NCI-H2107 (cell line): ENCODE measurements at places on chromosomes 7 and 10.
A peak's percentile ranks its signal among the peaks of the same experiment; 100 is the strongest.

DNA sequence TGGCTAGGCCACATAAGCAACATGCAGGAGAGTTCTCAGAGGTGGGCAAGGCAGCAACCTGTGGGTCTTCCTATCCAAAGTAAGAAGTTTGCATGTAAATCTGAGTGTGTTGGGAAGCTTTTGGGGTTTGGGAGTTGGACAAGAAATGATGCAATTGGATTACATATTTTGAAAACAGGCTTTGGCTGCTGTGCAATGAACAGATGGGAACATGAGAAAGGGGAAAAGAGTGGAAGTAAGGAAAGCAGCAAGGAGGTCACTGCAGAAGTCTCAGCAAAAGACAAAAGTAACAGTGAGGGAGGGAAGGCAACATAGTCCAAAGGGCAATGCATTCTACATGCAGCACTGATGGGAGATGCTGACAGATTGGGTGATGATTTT, 61.1 kb upstream of the C10orf90 start:
- no peak for DNase-seq

- DNase-seq = peak; percentile 8
Observed at GRCh38 chr10:23158370-23158769, 33.7 kb upstream of the PTF1A start.

DNA sequence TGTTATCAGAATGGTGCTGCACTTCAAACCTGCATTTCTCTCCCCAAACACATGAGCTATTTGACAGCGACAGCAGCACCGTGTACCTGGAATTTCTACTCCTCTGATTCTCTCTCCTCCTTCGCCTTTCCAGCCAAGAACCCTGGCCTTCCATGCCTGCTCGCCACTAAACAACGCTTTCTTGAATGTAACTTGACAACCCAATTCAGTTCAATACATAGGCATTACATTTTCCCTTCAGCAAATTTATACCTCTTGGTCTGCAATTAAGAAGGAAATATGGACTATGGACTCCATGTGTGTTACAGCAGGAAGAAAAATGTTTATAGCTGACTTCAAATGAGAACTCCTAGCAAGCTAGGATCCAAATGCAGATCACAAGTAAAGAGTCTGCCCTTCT, 162.6 kb upstream of the AUTS2 start:
- no peak for DNase-seq

GRCh38 chr10:90007226-90007625, 305.8 kb downstream of the KIF20B start:
- no peak for DNase-seq

DNA sequence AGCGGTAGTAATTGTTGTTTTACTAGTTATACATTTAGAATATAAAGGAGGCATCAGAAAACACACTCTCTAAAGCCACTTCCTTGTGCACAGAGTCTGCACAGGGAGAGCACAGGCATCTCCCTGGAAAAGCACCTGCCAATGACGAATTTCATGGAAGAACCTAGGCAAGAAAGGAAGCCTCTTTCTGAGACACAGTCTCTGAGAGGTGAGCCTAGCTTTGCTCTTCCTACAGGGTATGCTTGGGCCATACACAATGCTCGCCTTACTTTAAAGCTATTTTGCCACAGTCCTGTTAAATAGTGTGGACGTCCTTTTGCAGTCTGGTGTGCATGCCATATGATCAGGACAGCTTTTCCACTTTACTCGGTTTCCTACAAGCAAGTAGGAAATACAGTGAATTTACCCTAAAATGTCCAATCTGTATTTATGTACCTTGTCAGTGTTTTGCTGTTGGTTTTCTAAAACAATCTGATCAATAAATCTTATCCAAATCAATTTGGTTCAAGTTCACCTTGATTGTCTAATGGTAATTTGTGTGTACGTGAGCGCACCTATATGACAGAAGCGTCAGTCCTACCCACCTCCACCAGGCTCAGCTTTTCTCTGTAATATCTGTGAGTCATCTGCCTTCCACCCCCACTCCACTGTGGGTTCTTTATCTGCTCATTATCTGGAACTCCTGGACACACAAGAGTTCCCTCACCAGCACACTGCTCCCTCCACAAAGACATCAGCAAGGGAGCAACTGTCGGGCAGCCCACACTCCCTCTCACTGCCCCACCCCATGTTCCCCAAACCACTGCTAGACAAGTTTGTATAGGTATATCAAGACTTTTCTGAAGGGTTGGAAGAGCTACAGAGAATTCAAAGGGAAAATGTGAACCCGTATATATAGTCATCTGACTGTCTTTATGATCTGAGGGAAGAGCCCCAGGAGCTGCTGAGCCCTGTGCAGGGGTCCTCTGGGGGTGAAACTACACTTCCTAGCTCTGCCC, 65.2 kb downstream of the KLHDC10 start:
- no peak for DNase-seq

DNA sequence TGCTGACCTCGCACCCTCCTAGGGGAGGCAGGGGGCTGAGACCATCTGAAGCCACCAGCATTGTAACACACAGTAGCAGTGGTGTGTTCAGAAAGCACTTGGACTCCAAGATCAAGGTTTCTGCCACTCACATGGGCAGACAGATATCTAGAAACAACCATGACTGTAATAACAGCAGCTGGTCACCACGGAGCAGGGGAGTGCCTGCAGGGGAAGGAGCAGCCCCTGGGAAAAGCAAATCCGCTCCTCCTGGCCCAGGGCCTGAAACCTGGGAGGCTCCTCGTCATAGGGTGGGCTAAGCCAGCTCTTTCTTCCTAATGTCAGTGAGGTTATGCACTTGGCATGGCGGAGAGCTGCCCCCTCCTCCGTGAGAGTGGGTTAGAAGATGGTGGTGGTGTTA, 118.4 kb upstream of the INSYN2A start:
- no peak for DNase-seq

DNA sequence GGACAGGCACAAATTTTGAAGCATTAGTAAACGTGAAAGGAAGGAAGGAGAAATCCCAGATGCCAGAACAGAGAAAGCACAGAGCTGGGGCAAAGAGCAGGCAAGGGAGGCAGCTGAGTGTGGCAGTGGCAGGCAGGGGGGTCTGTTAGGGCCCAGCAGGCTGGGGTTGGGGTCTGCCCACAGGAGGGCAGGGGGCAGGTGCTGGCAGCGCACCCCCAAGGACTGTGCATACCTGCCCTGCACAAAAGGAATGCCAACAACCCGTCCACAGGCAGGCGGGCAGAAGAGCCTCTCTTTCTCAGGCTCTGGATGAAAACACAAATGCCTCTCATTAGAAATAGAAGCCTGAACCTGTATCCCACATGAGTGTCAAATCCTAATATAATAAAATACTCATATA, 552.3 kb downstream of the PTPRN2 start:
- no peak for DNase-seq

GRCh38 chr7:25843467-25843866, 308.5 kb upstream of the NFE2L3 start:
- DNase-seq = no peak

DNA sequence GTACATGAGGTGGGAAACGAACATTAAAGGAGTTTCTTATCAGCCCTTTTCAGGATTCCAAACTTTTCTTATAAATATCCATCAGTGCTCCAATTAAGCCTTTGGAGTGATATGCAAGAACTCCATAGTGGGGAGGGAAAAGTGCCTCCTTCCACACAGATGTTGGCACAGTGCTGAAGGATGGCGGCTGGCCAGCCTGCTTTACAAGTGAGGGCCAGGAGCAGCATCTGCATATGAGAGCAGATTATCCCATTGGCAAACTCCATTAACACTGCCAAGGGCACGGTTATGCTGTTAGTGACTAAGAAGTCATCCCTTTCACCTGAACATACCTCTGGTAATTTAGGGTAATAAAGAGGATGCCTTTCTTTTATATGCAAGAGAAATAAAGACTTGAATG, 543.1 kb downstream of the CNTNAP2 start:
- DNase-seq = no peak

DNA sequence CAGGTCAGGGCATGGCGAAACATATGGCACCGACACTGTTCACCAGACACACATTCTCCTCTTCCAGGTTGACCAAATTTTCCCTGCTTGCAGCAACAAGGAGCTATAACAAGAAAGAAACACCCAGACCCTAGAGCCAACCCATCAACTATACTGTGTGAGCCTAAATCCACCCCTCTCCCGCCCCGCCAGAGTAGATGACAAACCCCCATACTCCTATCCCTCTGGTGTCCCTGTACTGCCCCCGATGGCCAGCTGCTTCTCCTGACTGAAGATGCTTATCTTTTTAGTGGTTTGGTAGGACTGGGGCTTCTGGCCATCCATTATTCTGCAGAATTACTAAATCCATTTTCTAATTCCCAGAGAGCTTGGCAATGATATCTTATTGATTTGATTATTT, 70.1 kb upstream of the EEPD1 start:
- no peak for DNase-seq

- DNase-seq = no peak
Observed at GRCh38 chr7:981793-982510, 1.0 kb upstream of the CYP2W1 start.

DNA sequence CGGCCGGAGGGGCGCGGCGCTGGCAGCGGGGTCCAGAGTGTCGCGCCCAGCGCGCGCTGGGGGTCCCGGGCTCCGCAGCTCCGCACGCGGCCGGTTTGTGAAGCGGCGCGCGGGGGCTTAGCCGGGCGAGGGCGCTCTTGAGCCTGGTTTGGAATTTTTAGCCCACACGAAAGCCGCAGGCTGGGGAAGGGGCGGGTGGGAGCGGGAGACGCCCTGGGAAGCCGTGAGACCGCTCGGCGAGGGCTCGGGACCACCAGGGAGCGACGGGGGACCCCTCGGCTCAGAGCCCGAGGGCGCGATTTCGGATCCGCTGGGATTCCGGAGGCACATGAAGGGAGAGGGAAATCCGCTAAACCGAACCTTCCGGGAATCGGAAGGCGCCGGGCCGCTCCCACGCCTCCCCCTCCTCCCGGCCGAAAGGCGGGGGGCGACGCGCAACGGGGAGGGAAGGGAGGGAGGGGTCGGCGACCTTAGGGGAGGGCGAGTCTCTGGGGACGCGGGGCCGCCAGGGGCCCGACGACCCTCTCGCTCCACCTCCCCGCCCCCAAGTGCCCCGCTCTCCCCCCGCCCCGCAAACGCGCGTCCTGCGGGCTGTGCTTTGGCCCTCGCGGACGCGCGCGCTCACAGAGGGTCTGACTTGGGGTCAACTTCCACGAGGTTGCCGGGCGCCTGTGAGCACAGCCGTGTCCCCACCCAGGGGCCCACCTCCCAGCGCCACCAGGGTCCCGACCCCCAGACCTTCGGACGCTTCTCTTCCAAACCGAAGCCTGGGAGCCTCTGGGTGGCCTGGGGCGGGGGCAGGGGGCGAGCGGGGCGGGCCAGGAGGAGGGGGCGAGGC, 5.1 kb upstream of the ELFN1 start:
- DNase-seq = no peak
